Activated naive CD4-positive, alpha-beta T cell treated with Interleukin-2 at 50 U/mL for 16 hours (primary cell): ENCODE measurements at places on chromosomes 1 and 21.

DNA sequence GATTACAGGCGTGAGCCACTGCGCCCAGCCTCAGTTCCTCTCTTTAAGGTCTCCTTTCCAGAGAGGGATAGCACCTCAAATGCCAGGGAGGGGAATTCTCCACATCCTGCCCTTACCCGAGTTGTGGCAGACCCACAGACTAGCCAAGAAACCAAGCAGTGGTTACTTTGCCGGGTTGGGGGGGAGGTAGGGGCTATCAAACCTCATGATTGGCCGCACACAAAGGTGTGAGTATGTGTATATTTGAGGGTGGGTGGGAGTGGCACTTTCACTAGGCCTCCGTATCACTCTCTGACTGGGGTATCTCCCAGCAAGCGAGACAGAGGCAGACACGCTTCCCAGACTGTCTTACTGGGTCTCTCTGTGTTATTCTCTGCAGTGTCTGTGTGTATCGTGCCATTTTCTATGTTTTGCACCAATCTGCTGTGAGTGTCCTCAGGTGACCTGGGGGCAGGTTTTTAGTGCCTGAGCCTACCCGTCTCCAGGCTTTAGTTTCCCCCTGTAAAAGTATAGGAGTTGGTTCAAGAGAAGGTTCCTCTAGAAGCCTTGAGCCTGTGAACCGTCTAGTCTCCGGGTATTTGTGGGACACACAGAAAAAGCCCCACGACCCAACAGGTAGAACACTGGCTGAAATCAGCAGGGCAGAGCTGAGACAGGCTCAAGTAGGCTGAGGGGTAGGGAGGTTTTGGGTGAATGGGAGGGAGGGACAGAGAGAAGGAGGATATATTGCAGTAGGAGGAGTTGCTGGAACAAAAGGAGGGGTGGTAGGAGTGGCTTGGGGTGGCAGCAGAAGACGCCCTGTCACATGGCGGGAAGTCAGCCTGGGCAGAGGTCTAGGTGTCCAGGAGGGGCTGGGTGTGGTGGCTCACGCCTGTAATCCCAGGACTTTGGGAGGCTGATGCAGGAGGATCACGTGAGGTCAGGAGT lies 10.3 kb downstream of the LMNA start:
- DNase-seq, result peak; percentile 44

- no peak for DNase-seq
Measured at GRCh38 chr1:247165674-247166073, 6.1 kb downstream of the ZNF124 start.

- no peak for DNase-seq
Measured at GRCh38 chr1:218995091-218995665, 178.5 kb upstream of the LYPLAL1 start.

DNA sequence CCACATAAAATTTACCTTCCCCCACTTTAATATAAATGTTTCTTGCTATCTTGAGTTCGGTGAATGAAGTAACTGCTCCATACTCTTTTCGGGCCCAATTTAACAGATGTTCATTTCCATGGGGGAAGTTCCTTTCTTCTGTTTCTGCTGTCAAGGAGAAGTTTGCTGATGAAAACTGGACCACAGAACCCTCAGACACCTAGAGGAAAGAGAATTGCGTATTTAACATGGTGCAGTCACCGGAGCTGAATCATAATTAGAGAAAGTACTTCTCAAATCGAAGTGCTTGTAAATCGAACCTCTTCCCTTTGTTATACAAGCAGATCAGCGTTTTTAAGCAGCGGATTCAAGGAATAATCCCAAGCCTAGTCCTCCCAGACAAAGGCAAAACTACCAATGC lies 151.2 kb downstream of the TGFBR3 start:
- DNase-seq, result no peak

GRCh38 chr1:58779801-58780382 lies 4.0 kb downstream of the JUN start:
- no peak for DNase-seq

DNA sequence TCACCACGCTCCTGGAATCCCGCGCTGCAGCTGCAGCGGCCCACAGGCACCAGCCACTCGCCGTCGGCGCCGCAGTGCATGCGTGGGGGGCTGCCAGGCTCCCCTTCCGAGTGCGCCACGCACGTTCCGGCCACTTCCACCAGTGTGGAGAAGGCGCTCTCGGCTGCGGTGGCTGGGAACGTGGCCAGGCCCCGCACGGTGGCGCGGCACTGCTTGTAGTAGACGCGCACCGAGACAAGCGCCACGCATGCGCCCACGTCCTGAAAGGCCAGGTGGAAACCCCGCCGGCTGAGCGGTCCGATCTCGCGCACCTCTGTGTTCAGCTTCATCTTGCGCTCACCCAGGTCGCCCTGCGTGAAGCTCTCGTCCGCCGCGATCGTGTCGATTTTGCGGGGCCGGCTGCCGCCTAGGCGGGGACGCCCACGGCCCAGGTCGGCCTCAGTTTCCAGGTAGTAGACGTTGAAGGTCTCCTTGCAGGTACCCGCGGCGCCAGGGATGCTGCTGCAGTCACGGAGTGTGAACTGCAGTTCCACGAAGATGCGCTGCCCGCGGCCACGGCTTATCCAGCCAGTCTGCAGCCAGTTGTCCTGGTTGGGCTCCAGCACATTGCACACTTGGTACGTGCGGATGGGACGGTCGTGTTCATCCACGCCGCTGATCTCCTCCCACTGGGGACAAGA lies 3.4 kb downstream of the EPHA10 start:
- DNase-seq, result no peak

DNA sequence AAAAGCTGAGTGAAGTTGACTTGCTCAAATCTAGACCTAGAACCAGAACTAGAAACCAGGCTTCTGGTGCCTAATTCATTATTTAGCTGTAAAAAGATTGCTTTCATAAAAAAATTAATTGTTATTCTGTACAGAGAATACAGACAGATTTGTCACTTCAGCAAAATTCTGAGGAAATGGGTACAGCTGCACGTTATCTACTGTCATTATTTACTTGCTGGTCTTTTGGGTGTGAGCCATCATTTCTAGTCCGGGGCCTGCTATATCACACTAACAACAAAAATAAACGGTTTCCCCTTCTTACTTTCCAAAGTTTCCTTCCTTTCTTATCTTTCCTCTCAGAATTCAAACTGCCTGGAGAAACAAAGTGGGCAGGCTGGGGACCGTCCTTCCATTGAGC lies 68.3 kb downstream of the PTGER3 start:
- no peak for DNase-seq

DNA sequence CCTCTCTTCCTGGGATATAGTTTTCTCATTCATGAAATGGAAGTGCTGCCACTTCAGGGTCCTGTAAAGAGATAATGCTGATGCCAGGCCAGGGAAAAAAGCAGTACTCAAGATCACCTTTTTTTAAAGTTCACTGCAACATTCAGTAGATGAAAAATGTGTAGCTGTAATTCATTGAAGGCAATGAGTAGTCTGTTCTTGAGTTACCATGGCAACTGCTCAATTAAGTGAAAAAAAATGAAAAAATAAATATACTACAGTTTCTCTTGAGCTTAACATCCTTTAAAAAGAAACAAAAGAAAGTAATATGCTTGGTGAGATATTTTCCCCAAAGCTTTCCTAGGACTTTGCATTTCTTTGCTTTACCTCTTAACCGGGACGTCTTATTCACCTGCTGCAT lies 183.3 kb downstream of the AK5 start:
- DNase-seq, result no peak

- no peak for DNase-seq
Measured at GRCh38 chr1:28887835-28888682, 26.3 kb upstream of the EPB41 start.

- no peak for DNase-seq
Measured at GRCh38 chr1:33007190-33008050, 29.3 kb downstream of the AK2 start.

DNA sequence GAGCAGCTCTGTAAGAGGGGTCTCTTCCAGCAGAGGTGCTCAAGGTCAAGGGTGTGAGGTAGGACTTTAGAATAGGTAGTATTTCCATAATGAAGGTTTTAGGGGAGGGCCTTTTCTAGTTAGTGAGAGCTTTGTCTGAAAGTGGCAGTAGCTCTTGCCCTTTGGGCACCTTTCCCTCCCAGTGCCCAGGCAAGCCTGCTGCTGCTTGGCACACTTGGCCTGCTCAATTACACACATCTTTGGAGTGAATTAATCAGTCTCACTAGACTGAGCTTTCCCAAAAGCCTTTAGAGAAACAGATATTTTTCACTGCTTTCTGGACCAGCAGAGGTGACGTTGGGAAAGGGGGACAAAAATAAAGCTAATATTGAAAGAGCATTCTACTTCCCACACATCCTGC lies 48.0 kb downstream of the MAB21L3 start:
- DNase-seq, result no peak

GRCh38 chr1:34362949-34363348 lies 186.2 kb downstream of the C1orf94 start:
- DNase-seq, result no peak

- no peak for DNase-seq
Measured at GRCh38 chr1:246267896-246268295, 239.2 kb downstream of the SMYD3 start.

GRCh38 chr21:24123785-24124184 lies 1483.5 kb downstream of the MRPL39 start:
- DNase-seq, result no peak

- DNase-seq, result no peak
Measured at GRCh38 chr1:1985375-1986050, 18.1 kb downstream of the CFAP74 start.

DNA sequence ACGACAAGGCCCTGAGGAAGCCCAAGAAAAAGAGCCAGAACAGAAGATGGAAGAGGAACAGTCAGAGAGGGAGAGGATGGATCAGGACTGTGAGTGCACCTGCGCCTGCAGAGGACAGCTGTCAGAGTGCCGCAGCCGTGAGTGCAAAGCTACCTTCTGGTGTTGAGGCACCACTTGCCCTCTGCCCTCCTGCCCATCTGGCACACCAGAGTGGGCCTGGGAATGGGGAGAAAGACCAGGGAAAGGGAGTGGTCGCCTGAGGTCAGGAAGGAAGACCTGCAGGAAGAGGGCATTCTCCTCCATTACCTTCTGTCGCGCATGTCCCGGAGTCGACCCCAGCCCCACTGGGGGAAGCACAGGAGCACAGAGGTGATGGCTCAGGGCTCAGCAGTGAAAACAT lies 26.2 kb downstream of the VASH2 start:
- no peak for DNase-seq

GRCh38 chr1:91863498-91863897 lies 22.5 kb downstream of the TGFBR3 start:
- DNase-seq, result no peak

GRCh38 chr1:151512801-151513625 lies 1.8 kb downstream of the CGN start:
- DNase-seq, result no peak

DNA sequence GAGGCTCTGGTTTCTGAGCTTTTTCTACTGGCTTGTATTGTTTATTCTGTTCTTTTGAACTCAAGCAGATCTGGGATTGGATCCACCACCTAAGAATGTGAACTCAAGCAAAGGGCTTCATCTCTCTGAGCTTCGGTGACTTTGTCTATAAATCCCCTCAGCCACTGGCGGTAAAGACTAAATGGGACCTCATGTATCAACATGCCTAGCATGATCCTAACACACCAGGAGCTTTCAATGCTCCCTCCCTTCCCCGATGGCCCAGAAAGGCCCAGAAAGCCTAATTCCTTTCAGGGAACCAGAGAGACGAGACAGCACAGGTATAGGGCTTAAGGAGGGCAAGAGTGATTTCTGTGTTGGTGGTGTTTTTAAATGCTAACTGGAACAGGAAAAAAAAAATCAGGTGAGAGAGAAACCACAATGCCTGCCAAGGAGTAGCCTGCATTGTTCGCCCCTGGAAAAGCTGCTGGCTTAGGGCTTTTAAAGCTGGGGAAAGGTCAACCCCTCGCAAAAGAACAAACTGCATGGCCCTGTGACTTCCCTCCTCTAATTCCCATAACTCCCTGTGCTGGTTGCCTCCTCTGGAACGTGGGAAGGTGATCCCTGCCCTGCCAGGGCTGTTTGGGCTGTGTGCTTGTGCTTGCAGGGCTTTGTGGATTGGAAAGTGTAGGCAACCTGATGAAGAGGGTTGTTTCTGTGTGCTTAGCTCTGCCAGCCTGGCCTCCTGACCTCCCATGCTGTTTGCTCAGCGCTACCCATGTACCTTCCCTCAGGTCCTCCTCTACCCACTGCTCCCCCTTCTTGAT lies 147.0 kb downstream of the PLPP3 start:
- no peak for DNase-seq

GRCh38 chr1:41317361-41317760 lies 43.9 kb upstream of the FOXO6 start:
- DNase-seq, result no peak

DNA sequence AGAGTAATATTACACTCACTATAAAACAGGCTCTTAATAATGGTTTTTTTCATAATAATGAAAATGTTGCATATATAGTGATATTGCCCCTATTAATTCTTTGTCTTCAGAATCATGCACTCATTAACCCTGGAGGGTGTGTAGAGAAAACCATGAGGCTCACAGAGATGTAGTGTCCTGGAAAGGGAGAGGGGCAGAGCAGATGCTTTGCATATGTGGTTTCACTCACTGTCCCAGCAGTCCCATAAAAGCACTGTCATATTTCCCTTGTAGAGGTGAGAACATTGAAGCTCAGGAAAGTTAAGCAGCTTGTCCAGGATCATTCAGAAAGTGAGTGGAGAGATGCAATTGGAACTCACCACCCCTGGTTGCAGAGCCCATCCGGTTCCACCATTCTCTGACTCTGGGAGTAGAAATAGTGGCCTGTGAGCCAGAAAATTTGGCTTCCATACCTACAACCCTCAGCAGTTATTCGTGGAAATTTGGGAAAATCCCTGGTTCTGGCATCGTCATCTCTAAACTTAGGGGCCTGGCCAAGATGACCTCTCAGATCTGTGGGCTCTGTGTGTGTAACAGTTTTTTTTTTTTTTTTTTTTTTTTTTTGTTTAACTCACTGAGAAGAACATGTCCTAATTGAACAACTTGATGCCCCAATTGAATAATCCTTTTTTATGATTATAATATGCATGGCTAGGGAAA lies 86.4 kb downstream of the RGL1 start:
- DNase-seq, result no peak

- no peak for DNase-seq
Measured at GRCh38 chr1:15386164-15386749, 23.4 kb upstream of the EFHD2 start.

DNA sequence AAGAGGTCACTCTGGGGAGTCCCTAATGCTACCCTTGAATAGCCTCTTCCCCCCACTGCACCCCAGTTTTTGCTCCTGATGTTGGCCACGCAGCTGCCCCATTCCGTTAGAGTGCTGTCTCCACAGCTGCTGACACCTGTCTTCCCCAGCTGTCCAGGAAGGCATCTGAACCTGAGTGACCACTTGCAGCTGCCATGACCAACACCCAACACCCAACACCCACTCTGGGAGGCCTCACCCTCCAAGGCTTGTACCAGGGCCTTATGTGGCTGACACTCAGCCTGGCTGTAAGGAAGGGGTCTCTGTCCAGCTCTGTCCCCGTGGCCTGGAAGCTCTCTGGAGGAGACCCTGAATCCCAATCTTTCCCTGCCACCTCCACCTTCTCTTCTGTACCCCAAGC lies 26.7 kb upstream of the LDLRAP1 start:
- DNase-seq, result no peak
